NCI-H1436 treated with DMSO at 0.1 percent for 48 hours (cell line): ENCODE measurements at places on chromosomes 5 and 9.

DNA sequence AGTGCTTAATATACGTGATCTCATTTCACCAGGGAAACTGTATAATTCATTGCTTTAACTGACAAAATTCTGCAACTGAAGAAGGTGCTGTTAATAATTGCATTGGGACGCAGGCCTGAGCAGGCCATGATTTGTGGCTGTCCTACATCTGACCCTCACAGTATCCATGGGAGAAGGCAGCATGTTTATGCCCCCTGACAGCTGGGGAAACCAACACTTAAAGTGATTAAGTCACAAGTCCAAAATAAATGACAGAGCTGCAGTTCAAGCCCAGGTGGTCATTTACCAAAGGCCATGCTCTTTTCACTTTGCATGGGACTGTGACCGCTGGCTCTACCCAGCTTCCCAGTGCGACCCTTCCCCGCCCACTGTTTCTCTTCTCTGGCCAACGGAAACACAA is 30.5 kb upstream of the KCNMB1 start:
- no peak for DNase-seq

DNA sequence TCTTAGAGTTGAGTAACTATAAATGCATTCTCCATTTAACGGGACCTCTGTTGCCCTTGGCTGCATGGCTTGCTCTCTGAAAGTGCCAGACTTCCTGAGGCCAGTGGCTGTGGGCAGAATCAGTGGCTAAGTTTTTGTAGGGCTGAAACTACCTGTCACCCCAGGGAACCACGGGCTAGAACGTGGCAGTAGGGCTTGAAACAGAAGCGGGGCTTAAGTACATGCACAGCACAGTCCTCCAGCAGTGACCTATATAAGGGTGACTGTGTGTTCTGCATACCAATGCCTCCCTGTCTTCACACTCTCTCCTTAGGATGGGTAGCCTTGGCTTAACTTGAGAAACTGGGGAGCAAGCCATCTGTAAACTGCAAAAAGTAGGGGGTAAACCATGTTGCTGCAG is 43.6 kb upstream of the LRRTM2 start:
- DNase-seq, result no peak

DNA sequence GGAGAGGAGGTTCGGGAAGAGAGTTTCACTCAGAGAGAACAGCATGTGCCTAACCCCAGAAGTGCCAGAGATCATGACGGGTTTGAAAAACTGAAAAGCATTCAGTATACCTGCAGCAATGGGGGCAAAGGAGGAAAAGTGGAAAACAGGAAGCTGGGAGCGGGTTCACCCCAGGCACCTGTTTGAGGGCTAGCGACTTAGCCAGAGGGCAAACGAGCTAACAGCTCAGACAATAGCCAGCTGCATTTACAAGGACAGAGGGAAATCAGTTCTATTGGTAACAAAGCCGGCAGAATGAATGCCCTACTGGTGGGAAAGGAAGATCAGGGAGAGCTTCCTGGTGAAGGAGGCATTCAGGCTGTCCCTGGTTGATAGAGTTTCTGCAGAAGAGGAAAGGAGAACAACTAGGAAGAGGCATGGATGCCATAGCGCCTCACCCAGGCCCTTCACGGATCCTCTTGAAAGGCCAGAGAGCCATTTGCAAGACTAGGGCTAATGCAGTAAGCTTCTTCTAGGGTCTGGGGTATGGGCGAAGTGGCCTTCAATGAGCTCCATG is 141.7 kb upstream of the ADRA1B start:
- DNase-seq, result no peak

DNA sequence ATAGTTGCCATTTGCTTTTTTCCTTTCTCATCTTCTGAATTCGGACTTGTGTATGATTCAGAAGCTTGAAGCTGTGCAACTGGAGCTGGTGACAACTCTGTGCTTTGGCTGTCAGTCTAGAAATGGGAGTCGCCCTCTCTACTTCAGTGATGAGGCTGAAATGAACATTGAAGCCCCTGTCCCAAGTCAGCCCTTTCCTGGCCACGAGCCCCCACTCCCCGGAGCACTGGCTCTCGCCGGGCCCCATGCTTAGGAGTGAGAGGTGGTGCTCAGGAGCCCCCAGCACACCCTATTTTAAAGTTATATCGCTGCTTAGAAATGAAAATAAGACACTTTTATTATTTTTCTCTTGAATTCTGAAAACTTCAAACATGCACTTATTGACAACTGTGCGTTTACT is 66.0 kb downstream of the PSMB7 start:
- no peak for DNase-seq

DNA sequence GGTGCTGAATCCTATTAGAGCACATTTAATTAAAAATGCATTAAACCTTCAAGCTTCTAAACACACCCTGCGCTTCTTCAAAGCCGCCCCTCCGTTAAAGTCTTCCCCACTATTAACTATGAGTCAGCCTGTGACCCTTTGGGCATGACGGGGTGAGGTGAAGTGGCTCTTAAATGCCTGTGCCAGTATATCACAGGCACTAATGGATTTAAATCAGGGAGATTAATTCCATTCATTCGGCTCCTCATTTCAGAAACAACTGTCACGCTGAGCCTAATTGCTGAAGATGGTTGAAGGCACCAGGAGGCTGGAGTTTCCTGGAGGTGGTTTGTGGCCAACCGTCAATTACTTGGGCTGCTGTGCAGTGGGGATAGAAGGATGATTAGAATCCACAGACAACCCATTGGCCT is 192.6 kb upstream of the MSX2 start:
- DNase-seq, result peak; percentile 13

- DNase-seq, result no peak
Measured at GRCh38 chr5:108461628-108462367, 79.9 kb upstream of the FBXL17 start.

- no peak for DNase-seq
Measured at GRCh38 chr5:146203872-146204192, 427 bp downstream of the RBM27 start.

GRCh38 chr5:8508231-8508630 is 639.3 kb downstream of the MTRR start:
- no peak for DNase-seq

DNA sequence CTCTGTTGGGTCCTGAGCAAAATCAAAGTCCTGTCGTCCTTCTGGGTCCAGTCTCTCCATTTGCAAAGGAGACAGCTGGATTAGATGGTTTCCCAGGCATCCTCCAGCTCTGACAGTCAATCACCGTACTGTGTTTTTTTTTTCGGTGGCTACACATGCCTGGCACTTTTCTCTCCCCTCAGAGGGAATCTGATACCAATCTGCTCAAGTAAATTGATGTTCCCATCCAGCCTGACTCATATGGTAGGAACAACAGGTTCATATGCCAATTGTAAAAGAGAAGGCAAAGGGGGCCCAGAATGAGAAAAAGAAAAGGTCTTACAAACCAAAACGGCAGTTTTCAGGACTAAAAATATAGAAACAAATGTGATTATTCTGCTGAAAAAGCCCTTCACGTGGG is 1.2 kb downstream of the FBXO10 start:
- no peak for DNase-seq

DNA sequence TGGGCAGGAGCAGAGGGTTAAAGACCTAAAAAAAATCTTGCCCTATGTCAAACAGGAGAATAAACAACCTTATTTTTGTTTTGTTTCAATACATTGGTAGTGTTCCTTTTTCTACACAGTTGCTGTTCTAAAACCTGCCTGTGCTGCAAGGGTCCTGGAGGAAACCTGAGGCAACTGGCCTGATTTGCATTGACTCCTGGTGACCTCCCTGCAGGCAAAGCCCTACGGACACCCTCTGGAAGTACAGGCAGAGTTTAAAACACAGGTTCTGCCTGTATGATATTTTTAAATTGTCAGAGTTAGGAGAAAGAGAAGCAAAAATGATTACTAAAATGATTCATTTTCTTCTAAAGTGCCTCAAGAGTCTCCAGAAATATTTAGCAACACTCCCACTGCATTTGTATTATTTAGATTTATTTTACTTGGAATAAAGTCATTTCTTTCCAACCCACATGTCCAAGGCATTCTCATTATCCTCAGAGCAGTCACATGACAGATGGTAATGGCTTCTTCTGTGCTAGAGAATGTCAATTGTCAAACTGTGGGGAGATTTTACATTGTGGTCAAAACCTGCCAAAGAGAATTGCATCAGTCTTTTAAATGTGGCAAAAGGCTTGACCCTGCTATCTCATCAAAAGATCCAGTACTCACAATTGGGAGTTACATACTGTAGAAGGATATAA is 559.6 kb downstream of the CETN3 start:
- no peak for DNase-seq

- DNase-seq, result no peak
Measured at GRCh38 chr5:123882319-123882964, 370.5 kb downstream of the CSNK1G3 start.

DNA sequence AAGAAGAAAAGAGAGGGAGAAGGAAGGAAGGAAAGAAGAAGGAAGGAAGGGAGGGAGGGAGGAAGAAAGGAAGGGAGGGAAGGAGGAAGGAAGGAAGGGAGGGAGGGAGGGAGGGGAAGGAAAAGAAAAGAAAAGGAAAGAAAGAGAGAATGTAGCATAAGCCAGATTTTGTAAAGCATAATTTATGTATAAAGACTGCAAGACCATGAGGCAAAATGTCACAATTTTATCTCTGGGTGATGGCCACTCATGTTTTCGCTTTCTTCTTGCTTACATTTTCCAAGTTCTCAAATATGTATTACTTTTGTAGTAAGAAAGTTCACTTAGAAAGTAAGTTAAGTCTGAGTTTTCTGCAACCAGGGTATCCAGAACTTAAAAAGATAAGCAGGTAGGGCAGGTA is 3.4 kb upstream of the RNF183 start:
- DNase-seq, result no peak

GRCh38 chr5:6175172-6175854 is 203.0 kb downstream of the MED10 start:
- no peak for DNase-seq

- DNase-seq, result no peak
Measured at GRCh38 chr5:135846311-135846710, 11.8 kb downstream of the SLC25A48 start.

GRCh38 chr9:126708178-126708577 is 94.5 kb downstream of the LMX1B start:
- no peak for DNase-seq

DNA sequence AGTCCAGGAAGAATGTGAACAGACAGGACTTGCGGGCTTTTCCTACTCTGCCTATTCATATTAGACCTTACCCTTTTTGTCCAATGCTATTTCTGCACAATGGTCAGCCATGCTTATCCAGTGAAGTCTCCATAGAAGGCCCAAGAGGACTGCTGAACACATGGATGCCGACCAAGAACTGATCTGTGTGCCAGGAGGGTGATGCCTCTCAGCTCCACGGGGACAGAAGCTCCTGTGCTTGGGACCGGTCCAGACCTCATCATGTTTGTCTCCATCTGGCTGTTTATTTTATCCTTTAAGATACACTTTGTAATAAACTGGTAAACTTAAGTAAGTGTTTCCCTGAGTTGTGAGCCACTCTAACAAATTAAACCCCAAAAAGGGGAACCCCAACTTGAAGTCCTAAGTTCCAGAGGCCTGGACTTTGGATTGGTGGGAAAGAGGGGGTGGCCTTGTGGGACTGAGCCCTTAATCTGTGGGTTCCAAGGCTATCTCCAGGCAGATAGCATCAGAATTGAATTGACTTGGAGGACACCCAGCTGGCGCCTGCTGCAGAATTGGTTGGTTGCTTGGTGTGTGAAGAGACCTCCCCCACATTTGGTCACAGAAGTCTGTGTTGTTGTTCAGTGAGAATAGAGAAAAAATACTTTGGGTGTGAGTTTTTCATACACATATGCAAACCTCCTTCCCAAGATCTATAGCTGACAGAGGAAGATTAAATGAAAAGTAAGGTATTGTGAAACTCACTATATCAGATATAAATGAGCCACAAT is 57.9 kb upstream of the ANKH start:
- DNase-seq, result no peak

- DNase-seq, result no peak
Measured at GRCh38 chr5:14932902-14933469, 61.4 kb upstream of the ANKH start.

DNA sequence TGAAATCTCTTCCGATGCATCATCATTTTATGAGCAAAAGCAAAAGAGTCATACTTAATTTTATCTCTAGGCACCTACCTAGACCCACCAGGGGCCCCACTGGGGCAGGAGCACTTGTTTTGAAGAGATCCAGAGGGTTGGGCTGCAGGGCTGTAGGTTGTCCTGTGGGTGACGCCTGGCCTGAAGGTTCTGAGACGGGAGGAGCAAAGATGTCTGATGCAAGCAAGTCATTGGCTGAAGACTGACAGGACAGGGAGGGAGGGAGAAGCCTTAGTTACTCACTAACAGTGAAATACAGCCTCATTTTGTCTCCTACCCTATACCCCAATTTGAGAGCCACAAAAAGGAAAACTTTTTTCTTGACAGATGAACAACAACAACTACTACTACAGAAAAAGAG is 17.1 kb upstream of the C9 start:
- no peak for DNase-seq

- DNase-seq, result no peak
Measured at GRCh38 chr5:124996023-124996763, 249.8 kb upstream of the ZNF608 start.
